EH (cell line): ENCODE measurements at places on chromosomes 2 and 18.

DNA sequence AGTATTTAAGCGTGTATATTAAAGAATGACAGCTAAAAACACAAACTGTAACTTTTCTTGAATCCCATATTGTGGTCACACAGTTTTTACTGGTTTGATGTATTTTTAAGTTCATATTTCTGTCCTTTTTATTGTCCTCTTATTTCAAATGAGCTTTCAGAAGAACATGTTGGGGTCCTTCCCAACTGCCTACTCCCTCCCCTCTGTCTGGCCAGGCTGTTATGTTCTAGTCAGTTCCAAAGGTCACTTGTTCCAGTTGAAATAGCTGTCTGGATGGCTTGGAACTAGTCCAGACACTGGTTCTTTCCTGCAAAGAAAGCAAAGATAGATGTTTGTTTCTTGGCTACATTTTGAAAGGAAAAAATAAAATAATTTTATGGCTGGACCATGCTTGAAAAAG is 306.9 kb downstream of the GULP1 start:
- DNase-seq, result no peak

- no peak for DNase-seq
These were observed 232.9 kb upstream of the BOD1L2 start for GRCh38 chr18:56913941-56914340.

- DNase-seq, result no peak
These were observed 265.5 kb downstream of the RPRM start for GRCh38 chr2:153213022-153213421.

DNA sequence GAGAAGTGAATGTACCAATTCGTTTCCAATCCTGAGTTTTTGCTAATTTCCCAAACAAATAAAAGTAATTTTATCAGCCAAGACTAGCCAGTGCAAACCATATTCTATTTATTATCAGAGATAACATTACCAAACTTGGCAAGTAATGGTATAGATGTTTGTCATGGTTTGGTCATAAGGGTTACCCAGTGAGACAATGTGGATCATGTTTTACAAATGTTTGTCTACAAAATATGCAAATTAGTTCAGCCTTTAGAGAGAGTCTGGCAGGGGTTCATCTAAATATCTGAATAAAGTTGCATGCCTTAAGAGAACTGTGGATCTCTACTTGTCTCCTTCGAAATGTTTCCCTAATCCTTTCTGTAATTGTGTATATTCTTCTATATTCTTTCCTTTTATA is 152.2 kb downstream of the KCNH7 start:
- DNase-seq, result no peak

DNA sequence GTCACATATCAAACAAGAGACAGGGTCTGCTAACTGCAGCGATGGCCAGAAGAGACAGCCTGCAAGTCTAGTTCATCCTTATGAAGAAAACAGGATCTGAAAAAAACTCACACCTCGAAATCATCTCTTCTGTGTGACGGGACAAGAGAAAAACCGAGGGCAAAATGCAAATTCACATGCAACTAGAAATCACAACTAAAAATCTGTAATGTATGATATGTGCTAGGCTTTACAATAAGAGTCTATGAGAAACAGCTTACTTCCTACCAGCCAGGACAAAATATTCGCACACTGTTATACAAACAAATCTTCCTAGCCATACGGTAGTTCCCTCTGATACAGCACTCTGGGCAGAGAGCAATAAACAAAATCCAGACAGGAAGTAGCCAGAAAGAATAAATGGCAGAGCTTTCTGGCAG is 48.8 kb downstream of the ANKRD44 start:
- peak; percentile 64 for DNase-seq

- DNase-seq, result peak; percentile 59
These were observed 284.1 kb downstream of the PID1 start for GRCh38 chr2:228986961-228987360.

- no peak for DNase-seq
These were observed 57.2 kb downstream of the LIPG start for GRCh38 chr18:49618742-49619681.

- peak; percentile 65 for DNase-seq
These were observed 22.9 kb upstream of the TYMS start for GRCh38 chr18:634551-635045.

DNA sequence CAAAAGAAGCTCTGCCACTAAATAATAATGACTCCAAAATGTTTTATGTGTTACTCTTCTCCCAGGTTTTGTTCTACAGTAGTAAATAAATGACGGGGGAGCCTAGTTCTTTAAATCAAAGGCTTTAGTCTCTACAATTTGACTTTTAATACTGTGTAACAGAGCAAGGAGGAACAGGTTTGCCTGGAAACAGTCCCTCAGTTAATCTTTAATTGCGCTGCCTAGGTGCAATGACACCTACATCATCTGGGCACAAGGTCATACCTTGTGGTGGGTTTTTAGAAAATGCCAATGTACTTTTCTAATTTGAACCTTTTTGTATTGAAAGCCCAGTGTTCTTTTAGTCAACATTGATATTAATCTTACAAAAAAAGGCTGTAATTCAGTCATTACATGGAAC is 287.3 kb upstream of the SETBP1 start:
- no peak for DNase-seq

- no peak for DNase-seq
These were observed 44.5 kb downstream of the ANO7 start for GRCh38 chr2:241232736-241233575.
